ENCODE measurements at places on chromosomes 7 and 10.

GRCh38 chr10:130141460-130141859, 5.3 kb downstream of the GLRX3 start:
- DNase-seq = no peak

DNA sequence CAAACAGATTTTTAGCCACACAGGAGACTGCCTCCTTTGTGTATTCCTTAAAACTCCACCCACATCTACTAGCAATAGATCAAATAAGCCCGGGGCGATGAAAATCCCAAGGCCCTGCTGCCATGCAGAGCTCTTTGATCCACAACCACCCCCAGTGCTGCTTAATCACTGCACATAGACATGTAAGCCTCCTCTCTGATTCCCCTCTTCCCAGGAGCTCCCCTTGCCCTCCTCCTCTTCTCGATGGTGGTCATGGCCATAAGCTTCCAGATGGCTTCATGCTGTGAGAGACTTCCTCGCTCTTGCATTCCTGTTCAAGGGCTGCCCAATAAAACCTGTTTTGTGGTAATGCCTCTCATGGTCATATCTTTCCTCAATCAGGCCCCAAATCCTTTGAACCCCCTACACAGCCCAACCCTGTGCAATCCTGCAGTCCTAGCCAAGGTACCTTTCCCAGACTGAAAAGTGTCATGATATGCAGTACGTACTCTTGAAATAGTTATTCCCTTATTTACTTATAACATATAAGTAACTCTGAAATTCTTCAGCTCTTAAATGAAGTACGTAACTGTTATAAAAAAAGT, 158.5 kb downstream of the CACNA2D1 start:
- no peak for DNase-seq

DNA sequence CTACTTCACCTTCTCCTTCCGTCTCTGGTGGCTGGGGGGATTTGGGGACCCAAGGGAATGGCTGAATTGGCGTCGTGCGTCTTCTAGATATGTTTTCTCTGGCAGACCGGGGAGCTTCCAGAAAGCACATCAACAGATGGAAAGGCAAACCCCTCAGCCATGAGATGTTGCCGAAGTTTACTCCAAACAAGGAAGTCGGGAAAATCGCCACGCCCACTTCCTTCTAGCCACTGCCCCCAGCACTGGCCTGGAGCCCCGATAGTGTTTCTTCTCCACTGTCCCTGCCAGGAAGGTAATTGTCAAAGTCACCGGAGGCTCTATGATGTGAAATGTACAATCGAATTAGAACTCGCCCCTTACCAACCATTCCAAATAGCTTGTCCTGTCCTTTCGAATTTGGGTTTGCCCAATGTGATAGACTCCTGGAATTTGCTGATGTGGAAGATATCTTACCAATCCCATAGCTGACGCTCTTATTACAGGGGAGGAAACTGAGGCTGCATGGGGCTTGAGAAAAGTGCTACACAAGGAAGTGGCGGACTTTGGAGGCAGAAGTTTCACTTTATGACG, 191.0 kb downstream of the LSM5 start:
- DNase-seq = no peak

- no peak for DNase-seq
These were observed 24.3 kb downstream of the PLA2G12B start for GRCh38 chr10:72930276-72930675.

- no peak for DNase-seq
These were observed 142.6 kb downstream of the RNLS start for GRCh38 chr10:88440541-88440940.

DNA sequence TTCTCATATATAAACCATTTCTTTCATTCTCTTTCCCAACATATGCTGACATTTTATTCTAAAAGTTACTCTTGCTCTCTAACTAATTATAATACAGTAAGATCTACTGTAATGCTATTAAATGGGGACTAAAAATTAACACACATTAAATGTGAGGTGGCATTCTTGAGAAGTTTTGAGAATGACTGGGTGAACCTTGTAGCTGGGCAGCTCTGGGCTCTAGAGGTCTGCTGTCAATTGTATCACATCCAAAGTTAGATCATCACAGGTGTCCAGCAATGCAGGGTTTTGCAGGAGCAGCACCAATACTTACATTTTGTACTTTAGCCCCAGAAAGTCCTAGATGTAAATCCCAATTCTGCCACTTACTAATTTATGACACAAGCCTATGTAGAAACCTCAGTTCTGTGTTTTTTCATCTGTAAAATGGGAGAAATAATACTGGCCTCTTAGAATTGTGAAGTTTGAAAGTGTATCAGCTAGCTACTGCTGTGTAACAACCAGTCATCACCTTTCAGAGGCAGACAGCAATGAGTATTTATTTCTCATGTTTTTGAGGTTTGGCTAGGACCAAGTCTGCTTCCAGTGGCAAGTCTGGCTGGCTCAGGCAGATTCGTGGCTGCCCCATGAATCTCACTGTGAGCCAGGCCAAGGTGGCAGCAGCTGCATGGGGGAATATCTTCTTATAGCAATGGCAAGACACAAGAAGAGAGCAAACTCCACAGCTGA, 79.6 kb upstream of the EMX2 start:
- no peak for DNase-seq

DNA sequence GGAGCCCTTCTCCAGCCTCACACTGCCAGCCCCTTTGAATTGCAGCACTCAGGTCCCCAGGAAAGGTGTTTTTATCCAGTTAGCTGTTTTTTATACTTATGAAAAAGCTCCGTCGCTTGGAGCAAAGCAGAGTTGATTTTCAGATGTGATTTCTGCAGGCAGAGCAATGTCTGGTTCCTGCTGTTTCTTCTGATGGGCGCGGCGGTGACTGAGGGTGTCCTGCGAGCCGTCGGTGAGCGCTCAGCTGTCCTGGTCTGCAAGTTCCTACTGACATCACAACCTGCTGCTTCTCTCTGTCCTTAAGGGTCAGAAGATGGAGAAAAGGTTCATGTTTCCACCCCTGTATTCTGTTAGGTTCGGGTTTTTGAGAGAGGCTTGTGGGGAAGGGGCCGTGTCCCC, 109.6 kb upstream of the FAM20C start:
- no peak for DNase-seq
